ENCODE measurements at places on chromosomes 1 and 21.
A peak's percentile ranks its signal among the peaks of the same experiment; 100 is the strongest.

DNA sequence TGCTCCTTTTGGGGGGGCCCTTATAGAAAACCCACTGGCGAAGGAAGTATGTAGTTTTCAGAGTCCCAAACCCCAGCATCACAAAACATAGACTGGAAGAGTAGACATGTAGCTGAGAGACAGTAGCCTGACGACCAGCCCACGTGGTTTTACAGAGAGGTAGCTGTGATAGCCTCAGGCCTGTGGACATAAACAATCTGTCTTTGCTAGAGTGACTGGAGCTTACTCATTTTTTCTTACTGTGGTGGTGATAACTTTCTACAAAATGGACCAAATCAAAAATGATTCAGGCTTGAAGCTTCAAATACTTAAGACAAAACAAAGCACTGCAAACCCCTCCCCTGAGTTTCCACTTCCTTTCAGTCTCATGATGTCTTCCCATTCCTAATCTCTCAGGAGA lies 497.0 kb downstream of the RWDD3 start:
- DNase-seq = no peak

DNA sequence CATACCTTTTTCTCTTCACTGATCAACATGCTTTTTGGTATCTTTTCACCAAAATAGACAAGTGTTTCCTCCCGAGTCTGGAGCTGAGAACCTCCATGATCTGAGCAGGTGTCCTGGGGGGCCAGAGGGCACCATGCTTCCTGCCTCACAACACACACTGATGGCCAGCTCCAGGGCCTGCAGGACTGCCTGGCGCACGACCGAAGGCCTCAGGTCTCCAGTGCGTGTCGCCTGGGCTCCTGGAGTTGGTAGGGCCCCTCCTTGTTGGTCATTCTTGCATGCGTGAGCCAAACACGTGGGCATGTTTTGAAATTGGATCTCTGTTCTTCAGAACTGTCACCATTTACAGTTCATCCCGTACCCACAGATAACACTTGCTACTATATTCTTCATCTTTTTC lies 64.4 kb downstream of the SLC37A1 start:
- DNase-seq = no peak

DNA sequence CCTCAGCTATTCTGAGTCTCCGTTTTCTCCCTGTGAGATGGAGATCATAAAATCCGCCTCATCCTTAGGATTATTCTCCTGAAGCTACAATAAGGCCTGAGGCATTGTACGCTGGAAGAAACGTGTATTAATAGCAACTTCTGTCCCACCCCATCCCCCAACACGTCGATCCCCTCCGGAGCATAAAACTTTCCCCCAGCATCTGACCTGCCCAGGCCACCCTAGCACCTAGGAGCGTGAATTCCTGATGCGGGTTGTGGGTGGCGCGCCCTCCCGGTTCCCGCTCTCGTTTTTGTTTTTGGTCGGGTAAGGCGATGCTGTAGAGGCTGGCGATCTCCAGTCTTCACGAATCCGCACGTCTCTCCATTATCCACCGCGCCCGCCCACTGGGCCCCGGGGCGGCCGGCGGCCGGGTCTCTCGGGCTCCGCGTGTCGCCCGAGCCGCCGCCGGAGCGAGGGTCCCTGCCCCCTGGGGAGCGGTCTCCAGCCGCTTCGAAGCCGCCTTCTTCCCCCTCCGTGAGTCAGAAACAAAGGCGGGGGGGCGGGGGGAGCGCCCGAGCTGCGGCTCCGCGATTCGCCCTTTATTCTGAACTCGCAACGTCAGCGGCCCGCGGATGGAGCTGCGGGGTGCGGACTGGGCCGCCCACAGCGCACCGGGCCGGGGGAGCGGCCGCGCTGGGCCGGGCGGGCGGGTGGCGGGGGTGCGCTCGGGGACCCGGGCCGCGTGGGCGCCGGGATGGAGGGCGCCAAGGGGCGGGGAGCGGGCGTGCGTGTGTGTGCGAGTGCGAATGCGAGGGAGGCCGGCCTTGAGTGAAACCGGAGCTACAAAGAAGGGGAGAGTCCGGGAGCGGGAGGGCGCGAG lies at the start of gene PLEKHO1:
PLEKHO1 (plus strand) TSS at position 646 of the 862 bp plus-strand sequence. CDS start 342 bp downstream, outside the sequence.
- peak; percentile 82 for DNase-seq

DNA sequence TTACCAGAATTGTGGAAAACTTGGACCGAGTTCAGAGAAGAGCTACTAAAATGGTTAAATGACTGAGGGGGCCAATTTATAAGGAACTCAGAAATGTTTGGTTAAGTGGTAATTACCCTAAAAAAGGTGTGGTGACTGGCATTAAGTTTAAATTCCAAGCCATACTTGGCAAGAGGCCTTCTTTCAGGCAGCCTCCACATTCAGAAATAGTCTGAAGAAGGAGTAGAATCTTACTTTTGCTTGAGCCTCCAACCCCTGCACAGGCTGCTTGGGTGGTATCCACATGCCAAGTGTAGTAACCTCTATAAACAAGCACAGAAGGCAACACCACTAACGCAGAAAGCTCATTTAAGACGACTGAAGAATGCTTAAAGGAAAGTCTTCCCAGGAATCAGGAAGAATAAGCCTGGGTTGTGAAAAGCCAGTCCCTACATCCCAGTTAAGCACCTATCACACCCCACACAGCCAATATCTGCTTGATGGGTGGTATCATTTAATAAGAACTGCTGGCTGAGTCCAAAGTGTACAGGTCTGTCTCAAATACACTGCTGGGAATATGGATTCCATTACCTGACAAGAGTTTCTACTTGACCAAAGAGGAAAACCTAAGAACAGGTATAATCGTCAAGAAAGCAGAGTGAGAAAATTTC lies 13.7 kb upstream of the GORAB start:
- no peak for DNase-seq

DNA sequence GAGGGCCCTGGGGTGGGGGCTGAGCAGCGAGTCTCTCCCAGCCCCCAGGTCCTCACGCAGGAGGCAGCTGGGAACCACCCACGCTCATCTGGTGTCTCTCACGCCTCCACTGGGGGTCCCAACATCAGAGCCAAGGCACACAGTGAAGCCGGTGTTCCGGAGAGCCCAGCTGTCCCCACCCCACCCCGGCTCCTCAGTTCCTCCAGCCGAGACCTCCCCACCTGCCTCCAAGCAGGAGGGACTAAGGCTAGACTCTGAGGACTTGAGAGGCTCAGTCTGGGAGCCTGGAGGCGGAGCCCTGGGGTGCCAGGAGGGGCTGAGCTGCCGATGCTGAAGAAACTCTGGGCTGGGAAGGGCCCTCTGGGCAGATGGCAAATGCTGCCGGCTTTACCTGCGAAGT lies 1.6 kb upstream of the HPCA start:
- DNase-seq = no peak

- DNase-seq = no peak
Measured at GRCh38 chr1:40847023-40847745, 15.0 kb downstream of the CITED4 start.

- no peak for DNase-seq
Measured at GRCh38 chr1:202130297-202130721, 7.6 kb downstream of the GPR37L1 start.

DNA sequence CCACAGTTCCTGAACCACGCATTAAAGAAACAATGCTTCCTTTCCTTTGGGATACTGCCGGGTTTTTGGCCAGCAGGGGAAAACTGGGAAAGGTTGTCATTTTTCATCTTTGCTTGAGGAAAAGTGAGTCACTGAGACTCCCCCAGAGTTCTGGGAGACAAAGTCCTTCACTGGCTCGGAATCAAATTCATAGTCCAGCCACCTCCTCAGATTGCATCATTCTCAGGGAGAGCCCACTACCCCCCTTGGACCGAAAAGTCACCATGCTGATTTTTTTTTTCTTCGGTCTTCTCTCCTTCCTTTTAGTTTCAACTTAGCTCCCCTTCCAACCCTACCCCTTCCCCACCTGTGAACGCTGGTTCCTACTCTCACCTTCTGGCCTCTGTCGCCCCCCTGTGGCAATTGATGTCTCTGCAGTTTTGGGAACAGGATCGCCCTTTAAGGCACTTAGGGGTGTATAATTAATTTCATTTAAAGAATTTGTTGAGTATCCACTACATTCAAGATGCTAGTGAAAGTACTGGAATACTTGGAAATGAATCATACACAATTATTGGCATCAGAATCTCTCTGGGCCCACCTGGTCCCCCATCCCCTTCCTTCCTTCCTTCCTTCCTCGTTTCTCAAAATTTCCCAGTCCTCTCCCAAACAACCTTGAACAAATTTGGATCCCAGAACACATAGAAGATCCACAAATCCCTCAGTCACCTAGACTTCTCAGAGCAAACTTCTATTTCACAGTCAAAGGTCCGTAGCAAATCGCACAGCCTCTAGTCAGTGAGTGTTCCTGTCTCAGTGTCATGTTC lies 6.9 kb downstream of the ACKR1 start:
- peak; percentile 77 for DNase-seq

DNA sequence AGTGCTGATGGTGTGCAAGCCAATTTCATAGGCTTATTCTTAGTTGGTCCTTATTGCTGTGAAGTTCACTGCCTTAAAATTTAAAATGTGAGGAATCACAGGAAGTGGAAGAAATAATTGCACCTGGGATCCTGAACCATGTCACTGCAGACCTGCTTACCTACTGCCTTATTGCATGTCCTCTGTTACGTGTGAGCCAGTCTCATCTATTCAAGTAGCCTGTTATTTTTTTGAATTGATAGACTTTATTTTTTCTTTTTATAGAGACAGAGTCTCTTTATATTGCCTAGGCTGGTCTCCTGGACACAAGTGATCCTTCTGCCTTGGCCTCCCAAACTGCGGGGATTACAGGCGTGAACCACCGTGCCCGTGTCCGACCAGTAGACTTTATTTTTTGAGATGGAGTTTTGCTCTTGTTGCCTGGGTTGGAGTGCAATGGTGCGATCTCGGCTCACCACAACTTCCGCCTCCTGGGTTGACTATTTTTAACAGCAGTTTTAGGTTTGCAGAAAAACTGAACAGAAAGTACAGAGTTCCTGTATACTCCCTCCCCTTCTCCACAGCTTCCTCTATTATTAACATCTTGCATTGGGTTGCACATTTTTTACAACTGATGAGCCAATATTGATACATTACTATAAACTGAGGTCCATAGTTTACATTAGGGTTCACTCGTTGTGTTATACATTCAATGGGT lies 14.0 kb upstream of the DISC1 start:
- DNase-seq = peak; percentile 56

Measured in stimulated activated CD8-positive, alpha-beta memory T cell treated with anti-CD3 and anti-CD28 coated beads, Interleukin-4, amount 100 ng/mL, for 48 hours (primary cell).